Stimulated activated naive CD8-positive, alpha-beta T cell treated with anti-CD3 and anti-CD28 coated beads, Interleukin-15, amount 100 ng/mL, for 72 hours (primary cell): ENCODE measurements at places on chromosomes 7 and 10.
A peak's percentile ranks its signal among the peaks of the same experiment; 100 is the strongest.

DNA sequence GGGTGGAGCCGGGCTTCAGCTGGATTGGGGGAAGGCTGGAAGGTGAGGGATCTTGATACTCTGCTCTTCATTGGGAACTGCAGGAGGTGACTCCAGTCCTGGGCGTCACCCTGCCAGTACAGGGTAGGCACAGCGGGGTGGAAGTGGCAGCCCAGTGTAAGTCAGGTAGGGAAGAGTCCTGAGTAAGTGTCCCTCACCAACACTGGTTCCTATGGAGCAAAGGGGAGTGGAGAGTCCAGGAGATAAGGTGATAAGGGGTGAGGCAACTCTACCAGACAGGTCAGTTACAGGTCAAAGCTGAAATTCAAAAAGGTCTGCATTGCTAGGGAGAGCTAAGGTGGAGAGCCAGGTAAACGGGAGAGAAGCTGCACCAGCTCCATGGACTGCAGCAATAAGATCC, 145.6 kb upstream of the NFE2L3 start:
- no peak for DNase-seq

GRCh38 chr7:12328888-12329770, 74.5 kb downstream of the VWDE start:
- no peak for DNase-seq

- DNase-seq = peak; percentile 12
Observed at GRCh38 chr10:123614888-123615287, 51.3 kb upstream of the GPR26 start.

DNA sequence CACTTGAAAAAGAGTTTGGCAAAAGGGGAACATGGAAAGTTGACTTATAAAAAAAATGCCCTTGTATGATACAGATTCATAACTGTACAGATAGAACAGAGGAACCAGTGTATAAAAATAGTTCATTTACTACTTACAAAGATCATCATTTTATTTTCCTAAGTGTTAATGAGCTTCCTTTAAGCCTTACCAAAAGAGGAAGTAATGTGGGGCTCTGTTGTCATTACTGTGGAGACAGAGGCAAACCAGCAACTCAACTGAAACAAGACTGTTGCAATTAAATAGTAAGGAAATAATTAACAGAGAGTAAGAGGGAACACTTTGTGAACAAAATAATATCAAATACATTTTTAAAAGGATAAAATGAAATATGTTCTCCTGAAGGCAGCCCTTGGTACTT, 526.2 kb upstream of the ADARB2 start:
- no peak for DNase-seq

DNA sequence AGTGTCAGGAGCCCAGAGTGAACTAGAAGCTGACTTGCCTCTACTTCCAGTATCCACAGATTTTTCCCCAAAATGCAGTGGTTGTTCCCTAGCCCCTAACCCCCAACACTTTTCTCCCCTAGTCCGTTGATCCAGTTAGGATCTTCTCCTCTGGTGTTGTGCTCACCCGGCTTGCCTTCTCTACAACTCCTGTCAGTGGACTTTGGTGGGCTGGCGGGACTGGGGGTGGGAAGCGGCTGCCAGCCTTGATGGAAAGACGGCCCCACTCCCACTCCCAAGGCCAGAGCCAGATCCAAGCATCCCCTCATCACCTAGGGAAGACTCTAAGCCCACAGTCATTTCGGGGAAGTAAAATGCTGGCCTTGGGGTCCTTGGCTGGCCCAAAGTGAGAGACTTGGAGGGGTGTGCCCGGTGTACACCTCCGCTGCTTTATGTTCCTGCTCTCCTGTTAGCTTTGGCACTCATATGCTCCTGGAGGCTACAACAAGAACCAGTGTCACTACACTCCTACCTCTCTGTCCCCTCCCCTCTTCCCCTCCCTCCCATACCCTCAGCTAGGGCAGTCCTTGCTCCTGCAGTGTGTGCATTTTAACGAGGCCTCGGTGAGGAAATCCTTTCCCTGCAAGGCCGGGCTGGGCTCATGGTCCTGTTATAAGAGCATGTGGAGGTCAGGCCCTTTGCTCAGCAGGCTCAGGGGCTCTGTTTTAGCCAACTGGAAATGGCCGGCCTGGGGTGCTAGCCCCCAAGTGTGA, 930 bp upstream of the HOXA10 start:
- no peak for DNase-seq

DNA sequence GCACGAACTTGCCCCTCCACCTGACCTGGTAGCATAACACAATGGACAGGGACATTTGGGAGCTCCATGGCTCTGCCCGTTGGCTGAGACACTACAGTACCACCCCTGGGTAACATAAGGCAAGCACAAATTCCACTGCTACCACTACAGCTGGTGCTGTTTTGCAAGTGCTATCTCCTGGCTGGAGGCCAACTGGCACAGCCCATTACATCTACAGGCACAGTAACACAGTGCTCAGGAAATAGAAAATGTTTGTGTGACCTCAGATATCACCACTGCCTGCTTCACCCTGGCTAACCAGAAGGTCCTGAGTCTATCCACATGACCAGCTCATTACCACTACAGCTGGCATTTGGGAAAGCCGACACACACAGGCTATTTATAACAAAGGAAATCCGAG, 631.1 kb upstream of the MBL2 start:
- DNase-seq = no peak

DNA sequence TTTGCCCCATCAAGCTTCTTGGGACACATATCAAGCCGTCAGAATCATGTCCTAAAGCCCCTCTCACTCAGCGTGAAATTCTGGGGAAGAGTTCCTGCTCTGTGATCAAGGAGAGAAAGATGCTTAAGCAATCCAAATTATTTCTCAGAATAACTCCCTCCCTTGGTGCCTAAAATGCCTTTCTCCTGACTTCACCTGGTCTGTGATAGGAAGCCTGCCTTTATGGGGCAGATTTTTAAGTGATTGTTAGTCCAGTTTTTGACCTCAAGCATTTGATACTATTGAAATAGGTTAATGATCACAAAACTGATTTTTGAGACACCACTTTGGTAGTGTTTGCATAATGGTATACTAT, 76.4 kb upstream of the MAGI2 start:
- no peak for DNase-seq

GRCh38 chr10:26481914-26482550, 43.9 kb downstream of the APBB1IP start:
- DNase-seq = no peak

GRCh38 chr7:130489140-130489983, 2.5 kb upstream of the MEST start:
- DNase-seq = no peak

DNA sequence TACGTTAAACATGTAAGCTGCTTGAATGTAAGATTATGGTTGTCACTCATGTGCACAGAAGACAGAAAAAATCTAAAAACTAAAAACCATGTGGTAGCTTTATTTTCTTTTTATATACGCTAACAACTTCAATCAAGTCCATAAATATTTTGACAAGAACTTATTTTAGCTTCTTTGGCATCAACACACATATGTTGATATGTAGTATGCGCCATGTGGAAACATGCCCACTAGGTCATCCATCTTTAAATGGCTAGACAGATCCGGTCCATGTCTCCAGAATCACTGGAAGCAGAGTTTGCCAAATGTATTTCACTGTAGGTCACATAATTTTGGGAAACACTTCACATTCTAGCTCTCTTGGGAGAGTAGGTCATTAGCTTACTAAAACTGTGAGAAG, 261.5 kb upstream of the IMMP2L start:
- no peak for DNase-seq

- no peak for DNase-seq
Observed at GRCh38 chr7:29613100-29613499, 49.5 kb downstream of the PRR15 start.
